ENCODE measurements at places on chromosomes 1 and 21. TPM values are rescaled to one million over a fixed set of nuclear protein-coding genes. Genes with fewer than 3 reads are reported as not detected.

DNA sequence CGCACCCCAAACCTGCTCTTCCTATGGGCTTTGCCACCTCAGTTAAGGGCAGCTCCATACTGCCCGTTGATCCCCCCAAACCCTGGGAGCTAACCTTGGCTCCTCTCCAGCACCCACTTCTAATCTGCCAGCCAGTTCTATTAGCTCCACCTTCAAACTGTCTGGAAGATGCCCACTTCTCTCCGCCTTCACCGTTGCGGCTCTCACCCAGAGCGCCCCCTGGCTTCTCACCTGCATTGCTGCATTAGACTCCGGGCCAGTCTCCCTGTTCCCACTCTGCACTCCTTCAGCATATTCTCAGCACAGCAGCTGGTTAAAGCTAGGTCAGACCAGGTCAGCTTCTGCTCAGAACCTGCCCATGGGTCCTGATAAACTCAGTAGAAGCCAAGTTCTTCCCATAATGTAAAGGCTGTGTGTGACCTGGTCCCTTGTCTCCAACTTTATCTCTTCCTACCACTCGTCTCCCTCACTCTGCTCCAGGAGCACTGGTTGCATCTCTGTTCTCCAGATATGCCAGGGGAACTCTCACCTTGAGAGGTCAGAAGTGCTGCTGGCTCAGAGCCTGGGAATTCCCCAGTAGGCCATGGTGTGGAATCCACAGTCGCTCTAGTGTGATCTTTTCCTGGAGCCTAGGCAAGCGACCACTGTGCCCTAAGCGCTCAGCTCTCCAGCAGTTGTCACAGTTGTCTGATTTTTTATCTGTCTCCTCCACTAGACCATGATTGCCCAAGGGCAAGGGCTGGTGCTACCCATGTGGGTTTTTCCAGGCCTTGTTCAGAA lies 150.3 kb downstream of the HMGB4 start:
- peak; percentile 5 for DNase-seq

- DNase-seq, result no peak
These were observed 1.2 kb downstream of the LORICRIN start for GRCh38 chr1:153260585-153261280.

GRCh38 chr1:73401666-73402065 lies 796.3 kb downstream of the LRRIQ3 start:
- DNase-seq, result no peak

DNA sequence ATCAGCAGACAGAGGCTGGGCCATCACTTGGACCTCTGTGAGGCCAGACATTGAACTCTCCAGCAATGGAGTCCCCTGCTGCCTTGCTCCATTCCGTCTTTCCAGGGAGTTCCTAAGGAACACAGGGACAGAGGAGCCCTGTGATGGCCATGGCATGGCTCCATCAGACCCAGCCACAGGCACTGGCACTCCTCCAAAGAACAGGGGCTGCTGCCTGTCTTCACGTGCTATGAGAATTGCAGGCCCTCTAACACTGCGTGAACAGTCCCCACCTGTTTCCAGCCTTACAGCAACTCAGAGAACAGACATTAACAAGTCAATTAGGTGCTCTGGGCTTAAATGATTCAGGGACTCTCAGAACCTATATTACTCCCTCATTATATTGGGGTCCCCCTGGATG lies 140.8 kb downstream of the ASTN1 start:
- no peak for DNase-seq

DNA sequence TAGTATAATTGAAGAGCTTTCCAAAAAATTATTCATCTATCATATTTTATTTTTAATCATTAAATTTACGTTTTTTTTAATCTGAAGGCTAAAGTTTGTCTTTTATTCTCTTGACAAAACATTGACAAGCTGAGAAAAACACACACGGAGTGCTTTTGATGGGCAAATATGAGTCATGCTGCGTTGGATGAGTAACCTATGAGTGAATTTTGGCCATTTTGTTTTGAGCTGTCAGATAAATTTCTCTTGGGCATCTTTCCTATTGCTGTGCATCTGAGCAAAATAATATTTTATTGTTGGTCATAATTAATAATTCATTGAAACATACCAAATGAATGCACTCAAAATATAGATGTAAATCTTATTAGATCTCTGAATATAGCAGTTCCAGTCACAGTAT lies 1144.1 kb upstream of the ADGRL2 start:
- no peak for DNase-seq

The PBX1 gene
- total RNA-seq, result 39.2 TPM

The LRRC38 gene
- total RNA-seq, result not detected

The FCRL1 gene
- total RNA-seq, result not detected

The TMEM240 gene
- 3.7 TPM for total RNA-seq

Data from HFFc6 (cell line).